Activated T-helper 1 cell treated with anti-CD3 and anti-CD28 coated beads, Interleukin-12 subunit alpha, Interleukin-12 subunit beta, Interleukin-2, Interleukin-4 antibody, amounts not matched to agents 30 ng/mL and 10 ng/mL and 1 ng/mL, durations not matched to agents 14 hours and 24 hours and 36 hours (primary cell): ENCODE measurements at places on chromosomes 2 and 18.
A peak's percentile ranks its signal among the peaks of the same experiment; 100 is the strongest.

GRCh38 chr2:182077023-182077422, 91.4 kb downstream of the PPP1R1C start:
- no peak overlapping the region for H3K27ac ChIP-seq
- H3K36me3 ChIP-seq: no peaks in the 10 kb centered on the region
- no peak overlapping the region for H3K4me3 ChIP-seq
- no peaks in the 10 kb centered on the region for H3K4me1 ChIP-seq

- peaks cover 1% of the 10 kb centered on the region for H3K27me3 ChIP-seq
- no peak overlapping the region for H3K27ac ChIP-seq
- H3K4me1 ChIP-seq: no peaks in the 10 kb centered on the region
- H3K36me3 ChIP-seq: peaks cover 15% of the 10 kb centered on the region
- no peak for DNase-seq
- no peak overlapping the region for H3K4me3 ChIP-seq
These were observed 71.0 kb downstream of the PRPF40A start for GRCh38 chr2:152646264-152646663.

- peak overlapping the region; percentile 85 for H3K4me3 ChIP-seq
- H3K36me3 ChIP-seq: no peaks in the 10 kb centered on the region
- H3K27ac ChIP-seq: peak overlapping the region; percentile 55
- H3K4me1 ChIP-seq: no peaks in the 10 kb centered on the region
- DNase-seq: no peak
These were observed 1.1 kb downstream of the CHN1 start for GRCh38 chr2:175003875-175004729.

DNA sequence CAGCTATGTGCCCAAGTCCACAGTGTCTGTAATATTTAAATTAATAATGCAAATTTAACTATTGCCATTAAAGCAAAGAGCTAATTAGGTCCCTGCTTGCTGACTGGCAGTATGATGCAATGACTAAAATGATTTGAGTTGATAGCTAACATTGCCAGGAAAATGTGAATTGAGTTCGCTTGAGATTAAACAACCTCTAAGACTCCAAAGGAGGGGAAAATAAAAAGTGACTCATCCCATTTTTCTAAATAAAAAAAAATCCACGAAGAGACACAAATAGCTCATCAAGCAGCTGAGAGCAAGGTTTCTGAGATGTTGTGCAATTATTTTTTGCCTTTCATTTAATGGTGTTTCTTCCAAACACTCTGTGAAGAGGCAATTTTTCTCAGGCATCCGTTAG, 413.0 kb downstream of the MTX2 start:
- H3K4me1 ChIP-seq: no peaks in the 10 kb centered on the region
- no peak overlapping the region for H3K27ac ChIP-seq
- H3K4me3 ChIP-seq: no peak overlapping the region
- peaks cover 19% of the 10 kb centered on the region for H3K27me3 ChIP-seq
- H3K36me3 ChIP-seq: no peaks in the 10 kb centered on the region

DNA sequence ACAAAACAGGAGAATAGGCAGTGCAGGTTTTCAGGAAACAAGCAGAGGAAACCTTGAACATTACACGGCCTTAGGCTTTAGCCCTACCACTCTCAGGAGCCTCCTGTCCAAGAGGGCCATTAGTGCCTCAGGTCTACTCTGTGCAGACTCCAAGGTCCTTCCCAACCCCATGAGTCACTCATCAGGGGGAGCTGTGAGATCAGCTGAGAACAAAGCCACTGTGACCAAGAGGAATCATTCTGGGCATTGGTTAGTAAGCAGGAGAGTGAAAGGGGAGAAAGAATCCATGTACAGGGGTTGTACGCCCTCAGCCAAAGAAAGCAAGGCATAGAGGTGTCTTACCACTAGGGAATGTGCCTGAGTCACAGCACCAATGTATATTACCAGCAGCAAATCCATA, 680.3 kb downstream of the DPP10 start:
- H3K4me3 ChIP-seq: no peak overlapping the region
- H3K36me3 ChIP-seq: no peaks in the 10 kb centered on the region
- H3K27me3 ChIP-seq: no peaks in the 10 kb centered on the region
- DNase-seq: no peak
- H3K4me1 ChIP-seq: no peaks in the 10 kb centered on the region
- H3K27ac ChIP-seq: no peak overlapping the region

GRCh38 chr2:178115271-178115670, 3.0 kb downstream of the RBM45 start:
- H3K36me3 ChIP-seq: peaks cover 7% of the 10 kb centered on the region
- H3K4me3 ChIP-seq: peak overlapping the region; percentile 33
- H3K27ac ChIP-seq: peak overlapping the region; percentile 12
- H3K4me1 ChIP-seq: peaks cover 41% of the 10 kb centered on the region

GRCh38 chr2:7437716-7438632, 520.8 kb downstream of the RNF144A start:
- H3K27ac ChIP-seq: peak overlapping the region; percentile 88
- DNase-seq: no peak
- peaks cover 86% of the 10 kb centered on the region for H3K4me1 ChIP-seq
- no peaks in the 10 kb centered on the region for H3K27me3 ChIP-seq

GRCh38 chr18:44232500-44232899, 448.2 kb upstream of the SETBP1 start:
- no peaks in the 10 kb centered on the region for H3K27me3 ChIP-seq
- no peaks in the 10 kb centered on the region for H3K36me3 ChIP-seq
- no peaks in the 10 kb centered on the region for H3K4me1 ChIP-seq
- H3K27ac ChIP-seq: no peak overlapping the region
- H3K4me3 ChIP-seq: no peak overlapping the region

DNA sequence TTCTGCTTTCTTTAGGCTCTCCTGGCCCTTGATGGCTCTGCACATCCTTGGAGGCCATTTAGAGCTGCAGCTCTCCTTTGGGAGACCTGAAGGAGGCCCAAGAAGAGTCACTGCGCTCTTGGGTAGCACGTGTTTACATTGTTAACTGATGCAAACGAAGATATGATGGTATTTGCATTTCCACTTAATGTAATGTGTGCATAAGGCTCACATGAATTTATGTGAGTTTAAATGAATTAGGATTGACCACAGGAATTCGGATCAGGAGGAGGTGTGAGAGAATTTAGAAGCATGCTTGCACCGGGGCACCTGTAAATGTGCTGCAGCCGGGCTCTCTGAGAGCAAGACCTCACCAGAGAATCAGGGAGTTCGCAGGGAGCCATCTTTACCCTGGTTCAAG, 7.5 kb downstream of the SH3RF3 start:
- no peak overlapping the region for H3K27ac ChIP-seq
- no peaks in the 10 kb centered on the region for H3K36me3 ChIP-seq
- DNase-seq: no peak
- H3K4me3 ChIP-seq: no peak overlapping the region
- H3K4me1 ChIP-seq: peaks cover 7% of the 10 kb centered on the region

- DNase-seq: no peak
- H3K36me3 ChIP-seq: no peaks in the 10 kb centered on the region
- no peak overlapping the region for H3K4me3 ChIP-seq
These were observed 1.5 kb upstream of the INHBB start for GRCh38 chr2:120344214-120344975.

DNA sequence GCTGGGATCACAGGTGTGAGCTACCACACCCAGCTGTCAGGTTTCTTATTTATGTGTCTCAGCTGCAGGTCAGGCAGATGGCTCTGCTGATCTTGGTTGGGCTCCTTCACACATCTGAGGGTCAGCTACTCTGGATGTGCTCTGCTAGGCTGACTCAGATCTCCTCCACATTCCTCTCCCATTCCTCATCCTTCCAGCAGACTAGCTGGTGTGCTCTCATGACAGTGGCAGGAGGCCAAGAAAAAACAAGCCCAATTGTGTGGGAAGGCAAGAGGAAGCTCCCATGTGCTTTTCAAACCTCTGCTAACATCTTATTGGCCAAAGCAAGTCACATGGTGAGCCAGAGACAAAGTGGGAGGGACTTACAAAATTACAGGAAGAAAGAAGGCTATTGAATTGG, 11.7 kb upstream of the MSH6 start:
- no peak overlapping the region for H3K4me3 ChIP-seq
- no peak overlapping the region for H3K27ac ChIP-seq
- no peaks in the 10 kb centered on the region for H3K36me3 ChIP-seq
- no peak for DNase-seq
- peaks cover 2% of the 10 kb centered on the region for H3K27me3 ChIP-seq

DNA sequence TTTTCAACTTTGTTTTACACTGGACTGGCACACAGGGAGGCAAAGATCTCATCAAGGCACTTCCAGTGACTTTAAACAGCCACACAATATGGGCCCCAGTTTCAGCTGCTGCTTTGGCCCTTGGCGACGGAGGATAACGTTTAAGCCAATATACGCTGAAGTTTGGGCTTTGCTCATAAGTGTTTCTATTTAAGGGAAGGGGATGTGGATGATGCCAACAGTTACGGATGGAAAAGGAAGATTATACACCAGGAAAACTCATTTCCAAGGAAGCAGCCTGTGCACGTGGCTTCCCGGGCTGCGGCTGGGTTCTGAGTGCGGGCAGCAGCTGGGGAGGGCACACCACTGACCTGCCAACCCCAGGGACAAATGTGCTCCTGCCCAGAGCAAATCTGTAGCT, 151.1 kb downstream of the SH3BP4 start:
- H3K4me1 ChIP-seq: no peaks in the 10 kb centered on the region
- H3K4me3 ChIP-seq: no peak overlapping the region
- DNase-seq: no peak

DNA sequence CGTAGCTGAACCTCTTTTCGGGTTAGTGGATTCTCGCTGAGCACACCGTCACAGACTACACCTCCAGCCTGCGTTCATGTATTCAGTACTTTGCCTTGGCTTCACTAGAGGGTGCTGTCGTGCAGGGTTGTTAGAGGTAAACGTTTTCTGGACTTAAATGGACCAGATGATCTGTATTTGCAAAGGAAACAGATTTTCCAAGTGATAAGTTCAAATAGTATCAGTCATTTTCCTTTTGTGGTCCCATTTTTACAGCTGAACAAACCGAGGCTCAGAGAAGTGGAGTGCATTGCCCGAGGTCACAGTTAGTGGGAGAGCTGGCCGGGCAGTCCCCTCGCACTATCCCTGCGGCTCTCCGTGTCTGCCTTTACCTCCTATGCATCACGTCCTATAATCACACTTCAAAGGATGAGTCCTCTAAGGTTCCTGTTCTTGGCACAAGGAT, 125.9 kb downstream of the MAP4K4 start:
- H3K27ac ChIP-seq: peak overlapping the region; percentile 30
- H3K27me3 ChIP-seq: no peaks in the 10 kb centered on the region
- DNase-seq: peak; percentile 63
- H3K4me1 ChIP-seq: peaks cover 75% of the 10 kb centered on the region
- peaks cover 12% of the 10 kb centered on the region for H3K36me3 ChIP-seq

- H3K27me3 ChIP-seq: no peaks in the 10 kb centered on the region
- H3K4me1 ChIP-seq: peaks cover 74% of the 10 kb centered on the region
- no peak for DNase-seq
- peak overlapping the region; percentile 51 for H3K4me3 ChIP-seq
These were observed 23.1 kb downstream of the FAM178B start for GRCh38 chr2:96963316-96963715.

GRCh38 chr2:54029721-54030395, 59.1 kb upstream of the PSME4 start:
- H3K4me1 ChIP-seq: no peaks in the 10 kb centered on the region
- no peak for DNase-seq
- peaks cover 3% of the 10 kb centered on the region for H3K27me3 ChIP-seq
- no peak overlapping the region for H3K27ac ChIP-seq
- H3K4me3 ChIP-seq: no peak overlapping the region

- peaks cover 13% of the 10 kb centered on the region for H3K36me3 ChIP-seq
- peaks cover 57% of the 10 kb centered on the region for H3K4me1 ChIP-seq
- H3K27ac ChIP-seq: no peak overlapping the region
- H3K27me3 ChIP-seq: no peaks in the 10 kb centered on the region
- no peak for DNase-seq
These were observed 200.1 kb downstream of the ARHGAP15 start for GRCh38 chr2:143329288-143329687.

DNA sequence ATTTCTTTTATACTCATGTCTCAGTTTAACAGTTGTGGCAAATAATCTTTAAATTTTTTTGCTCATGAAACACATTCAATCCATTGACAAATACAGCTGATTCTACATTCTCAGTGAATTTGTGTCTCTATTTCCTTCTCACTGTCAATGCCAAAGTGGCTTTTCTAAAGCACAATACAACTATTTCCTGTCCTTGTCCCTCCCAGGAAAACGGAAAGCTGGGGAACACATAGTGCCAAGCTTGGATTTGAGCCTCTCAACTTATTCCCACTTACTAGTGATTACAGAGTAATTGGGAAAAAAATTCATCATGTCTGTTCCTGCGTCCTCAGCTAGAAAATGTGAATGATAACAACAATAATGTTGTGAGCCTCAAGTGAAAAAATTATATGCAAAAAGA, 899.7 kb upstream of the CDH2 start:
- H3K4me1 ChIP-seq: no peaks in the 10 kb centered on the region
- H3K4me3 ChIP-seq: no peak overlapping the region
- no peaks in the 10 kb centered on the region for H3K36me3 ChIP-seq
- H3K27ac ChIP-seq: no peak overlapping the region
- no peak for DNase-seq
- H3K27me3 ChIP-seq: no peaks in the 10 kb centered on the region
